Anterior cingulate cortex (tissue), 58 donors: ENCODE measurements at places on chromosomes 3 and 15.
A peak's percentile ranks its signal among the peaks of the same experiment; 100 is the strongest.

- DNase-seq = no peak
These were observed 103.9 kb downstream of the HCN4 start for GRCh38 chr15:73264881-73265280.

DNA sequence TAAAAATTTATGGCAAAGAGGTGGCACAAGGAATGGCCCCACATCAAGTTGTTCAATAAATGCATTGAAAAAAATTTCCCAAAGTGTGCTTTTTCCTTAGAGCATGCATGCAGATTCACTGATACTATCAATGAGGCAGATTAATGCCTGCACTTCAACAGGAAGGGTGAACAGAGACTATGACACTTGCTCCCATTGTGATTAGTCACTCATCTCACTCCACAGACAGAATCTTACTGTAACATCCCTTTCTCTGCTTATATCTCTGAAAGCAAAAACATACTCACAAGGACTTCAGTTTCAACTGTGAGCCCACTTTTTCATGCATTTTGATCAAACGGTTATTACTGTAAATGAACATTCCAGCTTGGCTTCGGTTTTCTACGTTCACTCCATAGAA is 60.9 kb downstream of the MORC1 start:
- no peak for DNase-seq

DNA sequence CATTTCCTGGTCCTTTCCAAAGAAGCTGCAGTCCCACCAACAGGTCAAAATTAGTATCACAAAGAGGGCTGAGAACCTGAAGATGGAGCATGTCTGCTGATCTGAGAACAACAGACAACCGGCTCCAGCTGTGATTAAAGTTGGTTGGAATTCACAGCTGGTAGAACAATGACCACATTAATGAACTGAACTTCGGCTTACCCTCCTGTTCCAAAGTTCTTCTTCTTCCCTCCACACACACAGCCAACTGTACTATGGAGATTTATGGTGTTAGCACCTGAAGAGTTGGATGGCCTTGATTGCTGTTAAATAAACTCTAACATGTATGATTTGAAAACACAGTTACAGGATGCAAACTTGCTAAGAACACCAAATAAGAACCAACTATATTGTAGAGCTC is 27.4 kb upstream of the ROPN1 start:
- no peak for DNase-seq

DNA sequence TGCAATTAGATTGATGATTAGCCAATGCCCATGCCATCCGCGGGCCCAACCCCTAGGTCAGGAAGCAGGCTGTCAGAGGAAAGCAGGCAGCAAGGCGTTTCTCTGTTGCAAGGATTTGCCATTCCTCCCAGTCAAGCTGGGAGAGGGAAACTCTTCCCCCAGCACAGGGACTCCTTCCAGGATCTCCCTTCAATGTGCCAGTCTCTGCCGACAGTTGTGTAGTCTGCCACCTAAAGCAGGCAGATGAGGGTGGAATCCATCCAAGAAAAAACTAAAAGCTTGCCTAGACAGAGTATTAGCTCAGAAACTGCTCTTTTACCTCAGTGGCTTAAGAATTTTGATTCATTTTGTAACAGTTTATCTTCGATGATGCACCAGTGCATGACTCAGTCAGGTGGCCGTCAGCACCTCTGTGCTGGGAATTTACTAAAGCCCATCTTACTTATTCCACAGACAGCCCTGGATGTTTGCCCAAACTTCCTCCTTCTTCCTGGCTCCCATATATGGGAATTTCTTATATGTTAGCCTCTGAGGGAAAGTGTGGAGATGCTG is 501.5 kb upstream of the THBS1 start:
- no peak for DNase-seq

GRCh38 chr15:64355348-64355943 is 527 bp downstream of the CSNK1G1 start:
- DNase-seq = peak; percentile 68

DNA sequence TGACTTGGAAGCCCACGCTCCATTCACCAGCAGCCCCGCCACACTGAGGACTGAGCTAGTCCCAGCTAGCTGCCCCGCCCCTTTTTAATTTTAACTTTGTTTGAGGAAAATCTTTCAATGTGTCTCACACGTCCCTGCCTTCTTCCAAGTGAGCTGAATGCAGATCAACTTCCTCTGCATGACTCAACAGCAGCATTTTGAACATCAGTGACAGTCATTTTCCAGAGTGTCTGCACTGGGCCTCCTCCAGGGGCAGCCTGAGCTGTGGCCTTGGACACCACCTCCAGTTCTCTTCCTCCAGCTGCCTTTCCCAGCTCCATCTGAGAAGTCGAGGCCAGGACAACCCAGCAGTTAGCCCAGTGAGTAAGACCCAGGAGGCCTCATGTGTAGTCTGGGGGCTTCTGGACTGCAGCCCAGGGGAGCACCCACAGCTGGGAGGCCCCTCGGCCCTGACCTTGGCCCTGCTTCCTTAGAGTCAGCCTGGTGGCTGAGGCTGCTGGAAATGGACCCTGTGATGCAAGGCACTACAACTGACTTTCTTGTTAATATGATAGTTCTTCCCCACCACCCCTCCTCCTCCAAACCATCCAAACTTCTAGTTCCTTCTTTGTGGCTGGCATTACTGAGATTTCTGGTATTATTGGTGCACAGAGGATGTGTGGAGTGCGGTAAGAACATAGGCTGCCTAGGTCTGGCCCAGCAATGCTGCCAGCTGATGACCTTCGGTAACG is 21.4 kb upstream of the ESYT3 start:
- DNase-seq = no peak

- no peak for DNase-seq
These were observed 85.4 kb upstream of the BOC start for GRCh38 chr3:113125951-113126350.

- no peak for DNase-seq
These were observed 45.1 kb downstream of the COLQ start for GRCh38 chr3:15476378-15476777.

DNA sequence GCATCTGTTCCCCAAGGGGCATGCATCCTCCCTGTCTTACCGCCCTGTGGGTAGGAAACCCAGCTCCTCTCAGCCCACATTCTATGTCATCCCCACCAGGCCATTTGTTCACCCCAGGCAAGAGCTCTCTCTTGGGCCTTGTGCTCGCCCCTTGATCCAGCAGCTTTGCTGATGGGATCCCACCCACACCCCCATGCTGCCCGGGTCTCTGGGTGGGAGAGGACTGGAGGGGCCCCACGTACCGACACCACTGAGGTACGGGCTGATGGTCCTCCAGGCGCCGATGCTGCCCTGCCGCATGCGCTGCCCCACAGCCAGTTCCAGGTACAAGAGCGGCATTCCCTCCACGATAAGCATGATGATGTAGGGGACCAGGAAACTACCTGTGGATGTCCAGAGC is 14.5 kb downstream of the SLC6A20 start:
- DNase-seq = no peak
